ENCODE measurements at places on chromosomes 13 and 19. TPM values are rescaled to one million over a fixed set of nuclear protein-coding genes. Genes with fewer than 3 reads are reported as not detected.

GRCh38 chr13:35014606-35015213 lies 72.6 kb downstream of the NBEA start:
- DNase-seq: no peak

DNA sequence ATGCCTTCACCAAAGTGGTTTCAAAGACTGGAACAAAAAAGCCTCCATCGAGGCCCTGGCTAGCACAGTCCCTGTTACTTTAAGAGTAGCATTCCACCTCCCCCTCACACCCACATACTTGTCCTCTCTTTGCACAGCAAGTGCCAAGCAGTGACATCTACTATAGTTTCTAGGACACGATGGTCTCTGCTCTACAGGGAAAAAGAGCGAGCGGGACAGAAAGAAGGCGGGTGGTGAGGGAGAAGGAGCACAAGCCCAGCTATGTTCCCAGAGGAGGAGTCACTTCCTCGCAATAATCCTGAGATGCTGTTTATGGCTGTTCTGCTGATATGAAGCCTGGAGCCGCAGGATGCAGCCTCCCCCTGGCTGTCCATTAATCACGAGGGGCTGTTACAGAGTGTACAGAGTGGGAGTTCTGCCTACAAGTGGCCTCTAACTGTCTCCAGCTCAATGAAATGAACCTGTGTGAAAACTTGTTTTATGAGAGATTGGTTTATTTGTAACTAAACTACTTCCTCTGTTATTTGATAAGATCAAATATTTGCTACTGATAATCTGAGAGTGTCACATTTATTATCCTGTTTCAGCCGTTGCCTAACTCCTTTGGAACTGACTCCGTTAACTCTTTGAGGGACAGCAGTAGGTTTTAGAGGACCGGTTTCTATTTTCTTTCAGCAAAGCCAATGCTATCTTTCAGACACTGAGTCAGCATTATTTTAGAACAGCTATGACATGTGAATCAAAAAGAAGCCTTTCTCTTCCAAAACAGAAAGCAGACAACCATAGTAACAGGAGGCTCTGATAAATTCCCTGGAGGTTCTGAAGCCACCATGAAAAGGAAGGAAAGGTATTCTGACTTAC lies 208.0 kb downstream of the SPRY2 start:
- DNase-seq: no peak

DNA sequence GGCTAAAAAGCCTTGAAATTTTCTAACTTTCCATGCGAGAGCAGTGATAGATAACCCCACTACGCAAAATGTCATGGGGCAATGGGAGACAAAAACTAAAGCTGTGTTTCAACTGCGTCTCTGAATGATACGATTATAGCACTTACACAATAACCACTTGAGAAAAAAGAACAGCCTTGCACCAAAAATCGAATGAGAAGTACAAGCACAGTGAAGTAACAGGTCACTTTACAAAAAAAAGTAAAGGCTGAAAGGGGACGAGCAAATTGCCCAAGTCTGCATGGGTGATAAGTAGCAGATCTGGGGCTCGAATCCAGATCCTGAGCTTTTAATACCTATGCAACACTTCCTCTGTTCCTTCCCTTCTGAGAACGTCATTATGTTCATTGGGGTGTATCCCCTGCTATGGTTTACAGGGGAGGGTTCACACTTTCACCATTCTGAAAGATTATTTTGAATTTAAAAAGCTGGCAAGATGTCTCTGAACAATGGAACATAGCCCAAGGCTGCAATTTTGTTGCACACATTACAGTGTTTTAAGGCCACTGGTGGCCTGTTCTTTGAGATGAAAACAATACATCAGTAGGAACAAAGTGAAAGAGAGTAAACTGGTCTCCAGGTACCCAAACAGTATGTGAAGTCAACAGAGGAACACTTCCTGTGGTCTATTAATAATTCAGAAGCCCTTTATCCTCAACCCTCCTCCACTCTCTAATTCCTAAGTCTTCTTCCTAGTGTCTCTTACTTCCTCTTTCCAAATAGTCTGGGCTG lies 3.2 kb downstream of the CPB2 start:
- no peak for DNase-seq

- peak; percentile 28 for DNase-seq
These were observed 24.4 kb downstream of the EPSTI1 start for GRCh38 chr13:42967660-42968059.

- no peak for DNase-seq
These were observed 8.3 kb upstream of the METTL21C start for GRCh38 chr13:102702965-102703725.

GRCh38 chr13:45162194-45162593 lies 38.7 kb downstream of the KCTD4 start:
- no peak for DNase-seq

DNA sequence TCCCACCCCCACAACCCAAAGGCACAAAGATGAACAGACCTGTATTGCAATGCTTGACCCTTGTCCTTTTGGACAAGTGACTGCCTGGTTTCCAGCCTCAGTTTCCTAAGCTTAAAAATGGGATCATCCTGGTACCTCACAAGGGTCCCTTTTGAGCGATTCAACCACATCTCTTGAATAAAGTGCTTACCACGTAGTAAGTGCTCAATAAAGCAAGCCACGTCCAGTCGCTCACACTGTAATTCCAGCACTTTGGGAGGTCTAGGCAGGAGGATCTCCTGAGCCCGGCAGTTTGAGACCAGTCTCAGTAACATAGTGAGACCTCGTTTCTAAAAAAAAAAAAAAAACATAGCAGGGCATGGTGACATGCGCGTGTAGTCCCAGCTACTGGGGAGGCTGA lies 1.2 kb downstream of the DLL3 start:
- DNase-seq: no peak

GRCh38 chr13:20118268-20119140 lies 42.3 kb downstream of the GJA3 start:
- DNase-seq: peak; percentile 65

DNA sequence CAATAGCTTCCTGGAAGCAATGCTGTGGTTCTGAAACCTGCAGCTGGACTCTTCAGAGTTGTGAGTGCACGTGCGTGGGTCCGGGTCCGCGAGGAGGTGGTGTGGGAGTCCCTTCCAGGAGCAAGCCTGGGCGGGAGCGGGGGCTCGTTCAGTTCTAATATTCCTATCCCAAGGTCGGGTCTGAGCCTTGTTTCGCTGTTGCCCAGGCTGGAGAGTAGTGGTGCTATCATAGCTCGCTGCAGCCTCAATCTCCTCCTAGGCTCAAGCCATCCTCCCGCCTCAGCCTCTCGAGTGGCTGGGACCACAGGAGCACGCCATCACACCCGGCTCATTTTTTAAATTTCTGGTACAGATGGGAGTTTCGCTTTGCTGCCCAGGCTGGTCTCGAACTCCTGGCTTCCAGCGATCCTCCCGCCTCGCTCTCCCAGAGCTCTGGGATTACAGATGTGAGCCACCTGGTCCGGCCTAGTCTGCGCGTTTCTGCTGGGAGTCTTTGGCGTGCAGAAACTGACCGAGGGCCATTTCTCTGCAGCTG lies 625 bp downstream of the ZFP82 start:
- DNase-seq: no peak

DNA sequence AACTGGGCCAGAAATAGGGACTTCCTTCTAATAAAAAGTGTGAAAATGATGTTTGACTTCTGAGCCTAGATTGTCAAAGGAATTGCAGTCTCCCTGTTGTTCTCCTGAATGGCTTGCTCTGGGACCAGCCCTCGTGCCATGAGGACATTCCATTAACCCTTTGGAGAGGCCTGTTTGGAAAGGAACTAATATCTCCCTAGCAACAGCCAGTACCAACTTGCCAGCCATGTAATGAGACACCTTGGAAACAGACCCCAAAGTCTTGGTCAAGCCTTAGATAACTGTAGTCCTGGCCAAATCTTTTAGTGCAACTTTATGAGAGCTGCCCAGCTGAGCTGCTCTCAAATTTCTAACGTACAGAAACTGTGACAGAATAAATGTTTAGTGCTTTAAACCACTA lies 8.2 kb upstream of the SIAH3 start:
- no peak for DNase-seq

DNA sequence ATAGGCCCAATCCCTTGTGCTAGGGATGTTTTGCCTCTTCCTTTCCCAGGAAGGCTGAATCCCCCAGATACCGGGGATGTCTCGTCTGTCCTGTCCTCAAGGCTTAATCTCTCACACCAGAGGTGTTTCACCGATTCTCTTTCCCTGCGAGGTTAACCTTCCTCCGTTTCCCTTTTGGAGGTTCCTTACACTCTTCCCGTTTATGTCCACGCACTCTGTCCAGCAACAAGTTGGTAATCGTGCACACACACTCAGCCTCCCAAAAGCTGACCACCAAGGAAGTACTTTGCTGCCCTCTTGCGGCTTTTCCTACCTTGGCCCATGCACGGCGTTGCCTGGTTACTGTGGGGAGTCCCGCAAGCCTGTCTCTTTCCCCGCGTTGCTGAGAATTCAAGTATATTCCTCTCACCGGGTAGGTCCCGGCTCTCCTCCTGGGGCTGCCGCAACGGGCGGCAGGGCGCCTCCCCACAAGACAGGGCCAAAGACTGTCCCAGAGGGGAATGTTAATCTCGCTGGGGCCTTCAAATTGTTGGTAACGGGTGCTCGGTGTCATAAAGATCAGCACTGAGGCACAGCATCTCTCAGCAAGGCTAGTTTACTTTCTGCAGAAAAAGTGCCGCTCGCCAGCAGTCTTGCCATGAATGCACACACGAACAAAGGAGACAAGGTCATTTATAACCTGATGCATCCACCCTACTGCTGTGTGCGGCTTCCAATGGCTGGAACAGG lies 36.7 kb upstream of the CD177 start:
- no peak for DNase-seq

DNA sequence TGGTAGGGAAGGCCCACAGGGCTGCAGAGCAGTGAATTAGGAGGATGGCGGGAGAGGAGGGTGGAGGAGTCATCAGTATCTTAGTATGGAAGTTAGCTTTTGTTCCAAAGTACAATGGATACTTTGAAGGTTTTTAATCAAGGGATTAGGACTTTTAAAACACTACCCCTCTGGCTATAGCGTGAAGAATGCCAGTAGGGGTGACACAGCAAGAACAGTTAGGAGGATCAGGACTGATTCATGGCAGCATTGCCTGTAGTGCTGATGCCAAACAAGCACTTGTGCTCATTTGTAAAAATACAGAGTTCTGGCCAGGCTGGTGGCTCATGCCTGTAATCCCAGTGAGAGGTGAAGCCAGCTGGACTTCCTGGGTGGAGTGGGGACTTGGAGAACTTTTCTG lies 46.2 kb downstream of the SKA3 start:
- no peak for DNase-seq

DNA sequence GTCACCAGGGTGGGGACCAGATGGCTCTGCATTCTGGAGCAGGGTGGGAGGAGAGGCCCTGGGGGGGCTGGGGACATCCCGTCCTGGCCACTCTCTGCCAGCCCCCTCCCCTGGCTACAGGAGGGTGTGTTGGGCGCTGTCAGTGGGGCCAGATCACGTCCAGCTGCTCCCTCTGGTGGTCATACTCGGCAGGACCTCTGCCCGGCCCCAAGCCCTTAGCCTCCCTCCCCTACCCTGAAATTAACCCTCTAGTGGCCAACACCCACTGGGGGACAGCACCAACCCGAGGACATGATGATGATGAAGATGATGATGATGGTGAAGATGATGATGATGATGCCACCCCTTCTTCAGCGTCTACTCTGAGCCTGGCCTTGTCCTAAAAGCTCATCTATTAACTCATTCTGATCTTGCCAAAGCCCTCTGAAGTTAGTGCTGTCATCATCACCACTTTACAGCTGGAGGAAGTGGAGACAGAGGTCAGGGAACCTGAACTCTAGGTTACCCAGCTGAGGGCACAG lies 590 bp upstream of the LGI4 start:
- DNase-seq: peak; percentile 84

DNA sequence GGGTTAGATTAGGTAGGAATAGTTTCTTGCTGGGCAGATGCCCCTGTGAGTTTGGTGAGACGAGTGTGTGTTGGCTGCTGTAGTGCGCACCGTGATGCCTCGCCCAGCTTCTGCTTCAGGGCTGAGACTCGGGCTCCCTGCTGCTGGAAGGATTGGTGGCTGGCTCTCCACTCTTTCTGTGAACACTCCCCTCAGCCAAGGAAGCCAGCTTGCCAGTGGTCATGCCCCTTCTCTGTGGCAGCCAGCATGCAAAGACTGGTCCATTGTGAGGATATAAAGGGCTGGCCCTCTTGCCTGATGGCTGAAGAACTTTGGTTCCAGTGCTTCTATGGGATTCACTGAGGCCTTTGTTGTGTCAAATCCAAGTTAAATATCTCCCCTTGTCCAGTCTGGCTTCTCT lies 2.9 kb upstream of the HTR2A start:
- DNase-seq: peak; percentile 22

- DNase-seq: no peak
These were observed 184.6 kb downstream of the RGCC start for GRCh38 chr13:41641961-41642360.

DNA sequence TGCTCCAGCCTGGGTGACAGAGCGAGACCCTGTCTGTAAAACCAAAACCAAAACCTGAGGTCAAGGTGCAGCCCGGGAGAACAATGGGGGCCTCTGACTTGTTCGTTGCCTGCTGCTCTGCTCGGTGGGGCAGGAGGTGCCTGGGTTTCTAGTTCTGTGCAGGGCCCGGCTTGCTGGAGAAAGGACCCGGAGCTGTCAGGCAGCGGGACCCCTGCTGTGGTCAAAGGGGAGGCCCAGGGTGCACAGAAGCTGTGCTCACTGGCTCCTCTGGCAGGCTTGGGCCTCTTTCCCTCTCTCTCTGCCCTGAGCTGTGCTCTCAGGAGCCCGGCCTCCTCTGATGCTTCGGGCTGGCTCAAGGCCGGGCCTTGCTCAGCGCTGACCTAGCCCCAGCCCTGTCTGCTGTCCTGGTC lies 3.5 kb downstream of the LRP3 start:
- no peak for DNase-seq

DNA sequence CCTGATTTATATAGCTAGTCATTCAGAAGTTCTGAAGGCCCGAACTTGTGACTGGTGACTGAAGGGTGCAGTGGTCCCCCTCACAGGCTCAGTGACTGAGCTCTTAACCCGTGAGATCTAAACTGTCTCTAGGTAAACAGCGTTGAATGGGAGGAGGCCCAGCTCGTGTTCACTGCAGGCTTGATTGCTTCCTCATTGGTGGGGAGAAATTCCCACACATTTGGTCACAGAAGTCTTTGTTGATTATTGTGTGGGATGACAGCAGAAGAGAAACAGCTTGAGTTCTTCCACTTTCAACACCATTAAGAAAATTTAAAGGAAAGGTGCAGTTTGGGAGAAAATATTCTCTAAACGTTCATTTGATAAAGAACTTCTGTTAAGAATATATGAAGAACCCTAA lies 1178.0 kb downstream of the UQCRFS1 start:
- DNase-seq: no peak

DNA sequence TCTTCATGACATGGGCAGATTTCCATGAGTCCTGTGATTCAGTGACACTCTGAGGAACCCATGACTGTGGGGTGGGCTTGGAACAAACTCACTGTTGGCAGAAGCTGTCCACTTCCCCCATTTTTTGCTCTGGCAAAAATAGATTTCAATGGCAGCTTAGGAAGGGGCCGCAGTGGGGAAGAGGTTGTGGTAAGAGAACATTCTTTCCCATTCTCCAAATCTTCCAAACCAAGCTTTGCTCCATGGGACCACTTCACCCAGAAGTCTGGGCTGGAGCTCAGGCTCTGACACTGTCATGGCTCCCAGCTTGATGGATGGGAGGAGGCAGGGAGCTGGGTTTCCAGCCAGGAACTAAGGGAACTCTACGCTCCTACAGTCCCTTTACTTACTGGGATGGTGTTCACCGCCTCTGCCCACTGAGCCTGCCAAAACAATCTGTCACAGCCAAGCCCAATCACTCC lies 24.9 kb upstream of the MEDAG start:
- DNase-seq: no peak

- DNase-seq: no peak
These were observed 533 bp downstream of the LRCH1 start for GRCh38 chr13:46553521-46553885.

GRCh38 chr13:72886272-72887067 lies 104.5 kb downstream of the PIBF1 start:
- DNase-seq: no peak

ERVV-1 gene
- not detected for total RNA-seq

KIR3DL2 gene
- total RNA-seq: 0.46 TPM

Data from upper lobe of left lung (tissue), 6 donors.